T-helper 1 cell (primary cell): ENCODE measurements at places on chromosomes 6 and 20.

GRCh38 chr6:125984311-125984710 is 2.0 kb upstream of the TRMT11 start:
- no peak for DNase-seq

DNA sequence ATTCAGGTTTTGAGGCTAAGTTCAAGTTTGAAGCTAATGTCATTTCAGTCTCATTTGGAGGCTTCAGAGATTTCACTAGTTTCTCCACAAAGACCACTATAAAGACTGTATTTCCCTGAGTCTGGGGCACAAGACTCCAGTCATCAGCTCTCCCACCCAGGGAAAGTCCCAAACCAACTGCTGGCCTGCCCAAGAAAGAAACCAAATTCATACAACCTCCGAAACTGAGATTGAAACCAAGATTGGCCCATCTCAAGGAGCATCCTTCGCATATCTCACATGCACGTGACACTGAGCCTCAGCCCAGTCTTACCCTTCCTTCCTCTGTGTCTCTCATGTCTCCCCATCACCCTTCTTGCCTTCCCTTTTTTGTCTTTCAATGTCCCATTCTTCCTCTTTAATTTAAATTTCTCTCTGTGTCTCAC is 3.5 kb upstream of the LTA start:
- DNase-seq: peak; percentile 64

GRCh38 chr6:82032444-82032843 is 215.1 kb downstream of the IBTK start:
- no peak for DNase-seq

DNA sequence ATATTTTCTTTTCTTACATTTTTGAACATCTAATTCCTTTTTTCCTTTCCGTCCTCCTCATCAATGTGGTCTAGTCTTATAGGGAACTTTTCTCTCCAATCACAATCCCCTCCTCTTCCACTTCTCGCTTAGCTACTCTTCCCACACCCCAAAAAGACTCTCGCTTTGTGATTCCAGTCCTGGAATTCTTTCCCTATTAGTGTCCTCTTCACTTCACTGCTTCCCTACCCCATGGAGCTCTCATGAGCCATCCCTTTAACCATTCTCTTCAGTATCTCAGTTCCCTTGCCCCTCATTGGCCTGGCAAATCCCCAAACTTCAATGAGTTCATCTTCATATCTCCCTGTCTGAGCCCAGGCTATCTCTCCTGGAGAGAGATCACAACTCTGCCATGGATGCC is 55.3 kb upstream of the CEP85L start:
- DNase-seq: no peak

DNA sequence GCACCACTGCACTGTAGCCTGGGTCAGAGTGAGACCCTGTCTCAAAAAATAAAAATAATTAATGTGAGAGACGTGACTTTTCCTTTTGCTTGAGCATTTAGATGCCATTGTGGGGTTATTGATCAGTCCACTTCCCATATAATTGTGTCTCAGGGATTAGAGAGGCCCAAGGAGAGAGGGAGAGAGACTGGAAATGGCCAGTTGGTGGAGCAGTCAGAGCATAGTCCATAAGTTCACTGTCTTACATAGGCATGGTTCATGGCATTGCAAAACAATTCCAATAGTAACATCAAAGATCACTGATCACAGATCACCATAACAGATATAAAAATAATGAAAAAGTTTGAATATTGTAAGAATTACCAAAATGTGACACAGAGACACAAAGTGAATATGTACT is 15.2 kb upstream of the SDHAF4 start:
- DNase-seq: no peak
